ENCODE measurements at places on chromosomes 11 and 22.

DNA sequence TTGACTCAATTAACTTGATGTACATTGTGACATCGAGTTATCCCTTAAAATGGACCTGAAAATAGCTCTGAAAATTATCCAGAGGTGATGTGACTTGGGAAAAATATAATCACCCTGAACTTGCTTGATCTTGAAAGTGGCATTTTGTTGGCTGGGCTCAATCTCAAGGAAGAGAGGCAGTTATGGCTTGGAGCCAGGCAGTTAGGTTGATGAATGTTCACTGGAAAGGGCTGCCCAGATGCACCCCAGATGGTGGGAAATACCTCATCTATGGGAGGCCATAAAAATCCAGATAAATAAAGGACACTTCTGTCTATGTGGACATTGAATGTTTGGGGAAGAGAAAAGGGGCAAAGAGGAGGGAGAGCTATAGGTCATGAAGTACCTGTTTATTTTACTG, 55.7 kb upstream of the OR5AN1 start:
- no peak for DNase-seq

GRCh38 chr11:114079511-114080065, 20.1 kb downstream of the ZBTB16 start:
- DNase-seq = no peak

- DNase-seq = peak; percentile 40
These were observed 4.4 kb downstream of the INS start for GRCh38 chr11:2156416-2157182.

DNA sequence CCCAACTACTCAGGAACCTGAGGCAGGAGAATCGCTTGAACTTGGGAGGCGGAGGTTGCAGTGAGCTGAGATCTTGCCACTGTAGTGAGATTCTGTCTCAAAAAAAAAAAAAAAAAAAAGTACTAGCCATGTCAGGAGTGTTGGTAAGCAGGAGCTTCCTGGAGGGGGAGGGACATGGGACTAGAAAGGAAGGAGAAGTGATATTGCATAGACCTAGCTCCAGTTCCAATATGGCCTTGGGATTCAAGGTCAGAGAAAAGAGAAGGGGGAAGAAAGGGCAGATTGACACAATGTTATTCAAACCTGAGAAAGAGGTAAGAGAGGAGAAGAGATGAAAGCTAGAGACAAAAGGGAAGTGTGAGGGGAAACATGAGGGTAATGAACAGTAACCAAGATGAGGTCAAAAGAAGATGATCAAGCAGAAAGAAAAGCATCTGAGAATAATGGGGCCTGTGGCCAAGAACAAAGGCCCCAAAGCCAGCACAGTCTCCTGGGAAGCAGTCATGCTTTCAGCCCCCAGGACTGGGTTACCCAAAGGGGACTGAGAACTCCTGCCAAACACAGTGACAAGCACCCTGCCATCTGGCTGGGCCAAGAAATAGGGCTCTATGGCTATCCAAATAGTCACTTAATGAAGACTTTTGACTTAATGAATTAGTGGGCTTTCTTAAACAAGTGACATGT, 51.7 kb upstream of the FTH1 start:
- DNase-seq = no peak

GRCh38 chr11:41177791-41178190, 281.7 kb downstream of the LRRC4C start:
- DNase-seq = peak; percentile 2

GRCh38 chr22:30325065-30325720, 1.5 kb downstream of the TBC1D10A start:
- DNase-seq = peak; percentile 93

DNA sequence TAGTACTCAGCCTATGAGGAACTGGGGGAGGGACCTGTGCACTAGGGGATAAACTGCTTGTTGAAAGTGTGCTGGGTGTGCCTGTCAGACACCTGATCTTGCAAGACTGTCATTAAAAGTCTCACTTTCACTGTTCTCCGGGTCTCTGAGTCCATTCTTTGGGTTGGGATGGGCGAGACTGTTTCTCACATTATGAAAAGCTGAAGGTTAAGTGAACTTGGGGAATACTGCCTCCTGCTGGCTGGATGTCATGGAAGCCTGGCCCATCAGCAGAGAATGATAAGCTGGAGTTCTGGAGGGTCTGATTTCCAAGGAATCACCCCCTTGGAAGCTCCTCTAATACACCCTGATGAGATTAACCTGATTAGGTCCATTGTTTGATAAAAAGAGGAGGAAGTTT, 9.0 kb upstream of the VPREB1 start:
- DNase-seq = peak; percentile 9

GRCh38 chr22:29166180-29166579, 39.5 kb upstream of the EMID1 start:
- DNase-seq = no peak

- no peak for DNase-seq
These were observed 8.5 kb downstream of the SH3BP1 start for GRCh38 chr22:37647928-37648327.
